ENCODE measurements at places on chromosomes 12 and 14.

DNA sequence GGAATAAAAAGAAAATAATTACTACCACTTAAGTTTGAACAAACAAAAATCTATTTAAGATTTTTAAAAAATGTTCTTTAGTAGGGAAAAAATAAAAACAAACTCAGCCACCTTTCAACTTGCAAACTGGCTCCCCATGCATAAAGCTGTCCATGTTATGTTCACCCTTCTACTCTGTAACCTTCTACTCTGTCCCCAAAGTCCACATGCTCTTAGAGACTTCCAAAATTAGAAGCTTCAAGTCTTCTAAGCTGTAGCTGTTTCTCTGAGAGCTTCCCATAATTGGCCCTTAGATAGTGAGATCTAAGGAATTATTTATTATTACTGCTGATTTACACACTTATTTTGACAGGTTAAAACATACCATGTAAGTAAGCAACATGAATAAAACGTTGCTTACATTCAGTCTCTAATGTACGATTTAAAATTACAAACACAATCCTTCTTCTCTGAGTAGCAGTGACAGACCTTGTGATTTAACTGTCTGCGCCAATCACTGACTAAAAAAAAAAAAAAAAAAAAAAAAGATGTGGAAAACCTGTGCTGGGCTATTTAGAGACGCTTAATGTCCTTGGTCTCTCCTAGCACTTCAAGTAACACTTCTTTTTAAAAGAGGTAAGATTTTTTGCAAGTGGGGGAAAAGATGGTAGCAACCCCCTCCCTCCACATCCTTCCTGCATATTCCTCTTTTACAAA, 28.3 kb upstream of the GRIP1 start:
- no peak for DNase-seq

DNA sequence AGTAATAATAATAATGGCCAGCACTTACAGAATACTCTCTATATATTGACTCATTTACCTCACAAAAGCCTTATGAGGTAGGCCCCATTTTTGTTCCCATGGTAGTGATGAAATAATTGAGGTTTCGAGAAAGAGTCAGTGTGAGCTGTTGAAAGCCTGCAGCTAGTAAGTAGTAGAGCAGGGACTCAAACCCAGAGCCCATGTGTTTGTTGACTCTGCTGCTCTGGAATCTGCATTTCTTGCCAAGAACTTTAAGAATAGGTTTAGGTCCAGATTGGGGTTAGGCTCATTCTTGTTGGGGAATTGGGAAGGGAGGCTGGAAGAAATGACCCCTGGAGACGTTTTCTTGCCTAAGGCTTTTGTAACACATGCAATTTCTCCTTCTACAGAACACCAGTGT, 27.9 kb downstream of the DYRK4 start:
- no peak for DNase-seq

DNA sequence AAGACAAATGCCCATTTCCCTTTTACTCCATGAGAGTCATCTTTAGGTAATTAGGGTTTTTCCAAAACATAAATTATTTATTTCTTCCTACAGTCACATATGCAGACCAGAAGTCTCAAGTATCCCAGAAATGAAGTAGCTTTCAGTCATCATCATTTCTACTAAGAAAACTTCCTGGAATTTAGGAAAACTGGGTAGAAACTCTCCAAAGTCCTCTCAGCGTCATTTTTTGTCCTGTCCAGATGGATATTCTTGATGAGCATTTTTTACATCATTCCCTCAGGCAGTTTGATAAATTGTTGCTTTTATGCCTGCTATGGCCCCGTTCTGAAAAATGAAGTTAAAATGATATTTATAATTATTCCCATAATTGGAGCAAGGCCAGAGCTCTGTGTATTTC, 93.9 kb upstream of the DCN start:
- DNase-seq: no peak

- DNase-seq: no peak
These were observed 96.6 kb upstream of the NEDD1 start for GRCh38 chr12:96810477-96810876.

DNA sequence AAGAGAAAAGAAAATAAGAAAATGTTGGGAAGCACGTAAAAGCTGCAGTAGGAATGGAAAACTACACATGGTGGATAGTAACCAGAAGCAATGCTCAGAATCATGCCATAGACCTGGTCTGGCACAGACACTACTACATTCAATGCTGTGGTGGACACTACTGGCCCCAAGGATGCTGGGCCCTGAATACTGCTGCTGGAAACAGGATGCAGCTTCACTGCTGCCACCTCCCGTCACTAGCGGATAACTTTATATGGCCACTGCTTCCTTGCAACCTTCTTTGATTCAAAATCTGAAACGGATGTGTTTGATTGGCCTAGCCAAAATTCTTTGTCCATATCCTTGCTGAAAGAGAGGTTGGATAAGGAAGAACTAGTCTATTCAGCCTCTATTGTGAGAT, 30.7 kb downstream of the ADCY6 start:
- no peak for DNase-seq

DNA sequence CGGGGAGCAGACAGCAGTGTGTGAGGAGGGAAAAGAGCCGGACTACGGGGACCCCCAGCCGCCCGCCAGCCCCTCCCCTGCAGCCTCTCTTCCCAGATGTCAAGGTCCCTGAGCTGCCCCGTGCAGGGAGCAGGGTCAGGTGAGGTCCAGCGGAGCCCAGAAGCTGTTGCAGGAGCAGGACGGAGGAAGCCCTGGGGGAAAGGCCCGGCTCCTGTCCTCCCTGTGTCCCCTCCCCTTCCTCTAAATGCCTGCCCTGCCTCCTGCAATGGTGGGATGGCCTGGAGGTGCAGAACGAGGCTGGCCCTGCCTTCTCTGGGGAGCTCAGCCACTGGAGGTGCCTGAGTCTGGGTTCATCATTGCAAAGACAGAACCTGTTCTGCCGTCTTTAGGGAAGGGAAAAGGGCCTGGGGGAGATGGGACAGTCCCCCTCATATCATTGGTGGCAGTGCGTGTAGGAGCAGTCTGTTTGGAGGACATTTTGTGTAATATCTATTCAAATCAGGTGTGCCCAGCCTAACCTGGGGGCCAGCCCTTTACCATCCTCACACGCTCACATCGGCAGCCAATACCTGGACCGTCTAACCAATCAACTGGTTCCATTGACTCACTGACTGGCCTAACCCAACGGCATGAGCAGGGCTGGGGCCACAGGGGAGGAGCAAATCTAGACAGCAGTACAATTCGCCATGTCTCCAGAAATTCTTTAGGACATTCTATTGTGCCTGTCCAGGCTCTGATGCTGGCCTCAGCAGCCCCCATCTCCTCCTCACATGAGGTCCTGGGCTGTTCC, 364.1 kb upstream of the SFSWAP start:
- DNase-seq: no peak
